ENCODE measurements at places on chromosomes 3 and 15.

DNA sequence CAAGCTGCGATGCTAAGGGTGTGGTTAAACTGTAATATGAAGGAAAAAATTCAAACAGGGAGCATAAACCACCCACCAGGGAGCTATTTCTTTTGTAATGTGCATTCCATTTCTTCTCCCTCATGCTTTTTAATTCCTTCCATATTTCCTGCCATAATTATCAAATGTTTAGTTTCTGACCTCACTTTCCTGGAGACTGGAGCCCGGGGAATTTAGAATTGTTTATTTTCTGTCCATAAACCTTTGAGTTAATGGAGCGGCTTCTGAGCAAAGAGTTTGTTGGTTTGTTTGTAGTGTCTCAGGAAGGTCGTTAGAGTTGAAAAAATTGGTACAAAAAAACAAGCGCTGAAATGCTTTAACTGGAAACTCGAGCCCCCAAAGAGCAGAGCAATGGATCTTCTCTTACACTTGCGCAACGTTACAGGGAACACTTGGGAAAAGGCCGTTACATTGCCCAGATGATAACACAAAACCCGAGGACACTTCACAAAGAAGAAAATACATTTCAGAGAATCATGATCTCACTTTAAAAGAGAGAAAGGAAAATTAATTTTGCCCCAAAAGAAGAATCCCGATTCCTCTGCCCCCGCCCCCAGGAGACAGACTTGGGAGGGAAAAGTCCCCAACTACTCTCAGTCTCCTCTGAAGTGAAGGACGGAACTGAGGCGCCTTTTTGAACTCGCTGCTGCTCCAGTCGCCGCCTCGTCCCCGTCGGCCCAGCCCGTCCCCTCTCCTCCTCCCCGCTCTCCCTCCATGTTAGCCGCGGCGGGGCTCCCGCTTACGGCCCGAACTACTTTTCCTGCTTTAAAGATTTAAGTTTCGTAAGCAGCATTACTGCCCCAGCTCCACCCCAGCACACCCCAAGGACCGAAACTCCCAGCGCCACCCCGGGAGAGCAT is 842 bp downstream of the FSTL1 start:
- peak; percentile 24 for DNase-seq

DNA sequence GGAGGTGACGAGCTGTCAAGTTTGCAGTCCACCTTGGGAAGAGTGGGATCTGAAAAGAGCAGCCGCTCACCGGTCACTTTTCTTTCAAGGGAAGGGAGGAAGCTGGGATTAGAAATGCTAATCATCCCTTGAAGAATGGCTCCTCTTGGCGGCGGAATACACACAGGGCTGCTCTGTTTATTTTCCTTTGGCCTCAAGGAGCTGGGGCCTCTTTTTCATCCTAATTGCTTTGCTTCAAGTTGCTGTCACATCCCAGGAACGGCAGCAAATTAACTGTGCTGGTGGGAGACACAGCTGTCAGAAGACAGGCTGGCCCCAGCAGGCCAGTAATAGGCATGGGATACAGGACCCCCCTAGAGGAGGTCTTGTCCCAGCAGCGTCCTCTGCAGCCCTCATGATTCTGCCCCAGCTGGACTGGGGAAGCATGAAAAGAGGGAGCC is 6.7 kb downstream of the KBTBD13 start:
- no peak for DNase-seq

GRCh38 chr3:187871848-187872247 is 126.6 kb upstream of the BCL6 start:
- no peak for DNase-seq

DNA sequence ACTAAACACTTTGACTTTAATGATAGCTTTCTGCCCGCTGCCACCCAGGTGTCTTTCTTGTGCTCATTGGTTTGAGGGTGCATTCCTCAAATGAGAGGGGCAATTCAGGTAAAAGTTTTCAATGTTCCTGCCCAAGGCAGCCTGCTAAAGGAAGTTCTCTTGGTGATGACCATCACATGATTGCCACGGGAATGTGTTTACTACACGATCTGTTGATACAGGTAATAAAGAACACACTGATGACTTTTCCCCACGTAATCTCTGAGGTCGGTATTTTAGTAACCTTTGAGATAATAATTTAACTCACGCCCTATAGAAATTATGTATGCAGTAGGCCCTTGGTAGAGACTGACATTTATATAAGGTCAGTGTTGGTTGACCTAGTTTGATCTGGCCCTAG is 39.3 kb downstream of the FNDC3B start:
- no peak for DNase-seq

DNA sequence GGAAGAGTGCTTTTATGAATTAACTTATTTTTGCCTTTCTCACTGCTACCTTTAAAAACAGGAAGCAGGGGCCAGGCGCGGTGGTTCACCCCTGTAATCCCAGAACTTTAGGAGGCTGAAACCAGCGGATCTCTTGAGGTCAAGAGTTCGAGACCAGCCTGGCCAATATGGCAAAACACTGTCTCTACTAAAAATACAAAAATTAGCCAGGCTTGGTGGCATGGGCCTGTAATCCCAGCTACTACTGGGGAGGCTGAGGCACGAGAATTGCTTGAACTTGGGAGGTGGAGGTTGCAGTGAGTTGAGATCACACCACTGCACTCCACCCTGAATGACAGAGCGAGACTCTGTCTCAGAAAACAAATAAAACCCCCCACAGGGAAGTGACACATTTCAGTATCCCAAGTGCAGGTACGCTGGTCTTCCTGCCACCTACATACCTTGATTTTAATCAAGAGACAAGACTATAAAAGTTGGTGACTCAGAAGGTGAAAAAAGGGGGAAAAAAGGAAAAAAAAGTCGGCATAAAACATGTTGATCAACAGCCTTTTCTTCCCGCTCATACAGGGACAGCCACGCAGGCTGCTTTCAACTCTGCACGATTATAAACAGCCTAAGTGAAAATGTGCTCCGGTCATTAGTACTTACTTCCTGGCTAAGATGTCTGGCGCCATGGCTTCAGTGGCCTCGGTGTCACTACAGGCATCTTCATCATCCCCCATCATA is 18.8 kb downstream of the PPP1R2 start:
- DNase-seq, result peak; percentile 70

GRCh38 chr3:182692695-182693094 is 100.6 kb upstream of the ATP11B start:
- DNase-seq, result no peak

Data from activated CD4-positive, alpha-beta memory T cell treated with anti-CD3 and anti-CD28 coated beads for 36 hours (primary cell).